CD4-positive, alpha-beta T cell treated with Interleukin-17A for 4 hours (primary cell): ENCODE measurements at places on chromosomes 5 and 9.
A peak's percentile ranks its signal among the peaks of the same experiment; 100 is the strongest.

DNA sequence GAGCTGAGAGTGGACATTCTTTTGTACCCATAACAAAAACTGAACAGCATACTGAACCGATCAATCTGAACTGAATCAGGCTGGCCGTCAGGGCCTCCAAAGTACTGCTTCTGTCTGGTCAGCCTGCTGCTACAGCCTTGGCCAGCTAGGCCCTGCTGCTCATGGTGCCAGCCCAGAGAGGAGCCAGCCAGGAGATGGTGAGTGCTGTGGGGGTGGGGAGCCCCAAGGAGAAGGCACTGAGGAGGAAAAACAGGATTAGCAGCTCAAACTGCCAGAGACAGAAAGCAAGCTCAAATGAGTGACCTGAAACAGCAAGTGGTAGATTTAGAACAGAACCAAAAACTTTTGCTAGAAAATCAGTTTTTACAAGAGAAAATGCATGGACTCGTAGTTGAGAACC lies 23.9 kb downstream of the SRP19 start:
- DNase-seq, result no peak

- no peak for DNase-seq
Measured at GRCh38 chr9:14907696-14908095, 2.5 kb downstream of the FREM1 start.

DNA sequence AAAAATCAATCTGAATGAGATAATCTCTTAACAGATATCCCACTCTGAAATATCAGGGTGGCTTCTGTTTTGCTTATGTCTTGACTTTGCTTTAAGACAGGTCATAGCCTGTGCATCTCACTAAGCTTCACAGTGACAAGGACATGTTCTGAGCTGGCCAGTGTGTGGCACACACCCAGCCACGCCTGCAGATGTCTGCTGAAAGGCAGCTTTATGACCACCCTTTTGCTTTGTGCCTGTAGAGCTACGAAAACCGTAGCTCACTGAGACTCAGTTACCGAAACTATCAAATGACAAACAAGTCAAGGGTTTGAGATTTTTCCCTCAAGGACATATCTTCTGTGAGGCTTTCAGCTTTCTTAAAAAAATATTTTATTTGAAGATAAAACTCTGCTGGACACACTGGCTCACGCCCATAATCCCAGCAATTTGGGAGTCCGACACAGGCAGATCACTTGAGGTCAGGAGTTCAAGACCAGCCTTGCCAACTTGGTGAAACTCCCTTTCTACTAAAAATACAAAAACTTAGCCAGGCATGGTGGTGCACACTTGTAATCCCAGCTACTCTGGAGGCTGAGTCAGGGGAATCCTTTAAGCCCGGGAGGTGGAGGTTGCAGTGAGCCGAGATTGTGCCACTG lies 233.2 kb downstream of the SPATA31A1 start:
- DNase-seq, result no peak

DNA sequence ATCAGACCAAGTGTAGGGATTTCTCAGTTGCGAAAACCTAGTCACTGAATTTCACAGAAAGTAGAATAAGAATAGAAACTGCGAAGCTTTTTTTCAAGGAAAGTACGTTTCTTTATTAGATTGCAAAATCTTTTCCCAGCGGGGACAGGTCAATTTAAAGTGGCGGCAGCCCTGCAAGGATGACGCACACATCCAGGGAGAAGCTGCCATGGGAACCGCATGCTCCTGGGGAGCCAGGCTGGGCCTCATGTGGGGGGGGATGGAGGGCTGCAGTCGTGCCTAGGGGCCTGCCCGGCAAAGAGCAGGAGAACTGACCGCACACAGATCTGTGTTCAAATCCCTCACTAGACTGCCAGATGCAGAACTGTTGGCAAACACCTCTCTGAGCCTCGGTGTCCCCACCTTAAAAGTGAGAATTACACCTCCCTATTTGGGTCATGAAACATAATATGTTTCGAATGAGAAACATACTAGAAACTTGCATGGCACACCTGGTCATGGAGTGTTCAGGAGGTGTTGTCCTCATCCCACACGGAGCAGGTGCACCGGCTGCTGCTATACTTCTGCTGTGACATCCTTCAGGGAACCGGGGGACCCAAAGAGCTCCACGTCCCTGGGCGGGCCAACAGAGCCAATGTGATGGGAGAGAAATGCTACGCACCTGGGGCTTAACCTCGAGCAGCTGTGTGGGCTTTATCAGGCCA lies 127.8 kb upstream of the PHYKPL start:
- no peak for DNase-seq

DNA sequence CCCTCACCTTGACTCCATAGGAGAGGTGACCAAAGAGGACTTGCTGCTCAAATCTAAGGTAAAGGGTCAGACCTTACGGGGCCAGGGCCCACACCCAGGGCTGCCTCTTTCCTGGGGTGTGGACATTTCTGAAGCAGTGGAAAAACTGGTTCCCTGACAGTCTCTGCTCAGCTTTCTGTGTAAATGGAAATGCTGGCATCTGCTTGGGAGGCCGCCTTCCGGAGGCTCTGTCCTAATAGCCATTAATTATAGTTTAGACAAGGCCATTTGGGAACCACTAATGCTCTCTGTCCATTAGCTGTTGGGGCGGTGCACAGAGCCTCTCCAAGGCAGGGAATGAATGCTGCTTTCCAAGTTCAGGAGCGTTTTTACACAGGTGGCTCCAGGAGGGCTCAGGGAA lies 17.3 kb downstream of the USP20 start:
- DNase-seq, result no peak

DNA sequence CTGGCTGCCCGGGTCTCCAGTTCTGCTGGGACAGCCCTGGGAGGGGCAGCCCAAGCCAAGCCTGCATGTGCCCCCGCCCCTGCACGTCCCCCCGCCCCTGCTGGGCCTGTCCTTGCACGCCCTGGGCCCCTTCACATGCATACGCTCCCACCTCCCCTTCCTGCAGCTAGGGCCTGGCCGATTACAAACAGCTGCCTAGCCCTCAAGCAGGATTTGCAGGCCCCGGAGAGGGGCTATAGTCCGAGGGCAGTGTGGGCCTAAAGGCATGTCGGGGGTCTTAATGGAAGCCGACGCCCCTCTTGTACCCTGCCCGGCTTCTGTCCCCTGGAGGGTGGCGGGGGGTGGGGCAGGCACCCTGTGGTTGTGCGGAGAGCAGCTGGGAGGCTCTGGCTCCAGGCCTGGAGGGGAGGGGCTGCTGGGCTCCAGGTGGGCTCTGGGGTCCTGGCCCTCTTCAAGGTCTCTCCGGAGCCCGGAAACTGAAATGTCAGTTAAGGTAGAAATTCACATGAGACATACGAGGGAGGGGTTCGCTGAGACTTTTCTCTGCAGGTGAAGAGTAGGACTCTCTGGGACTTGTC lies 16.9 kb downstream of the COL5A1 start:
- no peak for DNase-seq

GRCh38 chr5:148839960-148840359 lies 13.5 kb downstream of the ADRB2 start:
- DNase-seq, result no peak

GRCh38 chr9:115691693-115692092 lies 461.9 kb upstream of the PAPPA start:
- DNase-seq, result no peak

DNA sequence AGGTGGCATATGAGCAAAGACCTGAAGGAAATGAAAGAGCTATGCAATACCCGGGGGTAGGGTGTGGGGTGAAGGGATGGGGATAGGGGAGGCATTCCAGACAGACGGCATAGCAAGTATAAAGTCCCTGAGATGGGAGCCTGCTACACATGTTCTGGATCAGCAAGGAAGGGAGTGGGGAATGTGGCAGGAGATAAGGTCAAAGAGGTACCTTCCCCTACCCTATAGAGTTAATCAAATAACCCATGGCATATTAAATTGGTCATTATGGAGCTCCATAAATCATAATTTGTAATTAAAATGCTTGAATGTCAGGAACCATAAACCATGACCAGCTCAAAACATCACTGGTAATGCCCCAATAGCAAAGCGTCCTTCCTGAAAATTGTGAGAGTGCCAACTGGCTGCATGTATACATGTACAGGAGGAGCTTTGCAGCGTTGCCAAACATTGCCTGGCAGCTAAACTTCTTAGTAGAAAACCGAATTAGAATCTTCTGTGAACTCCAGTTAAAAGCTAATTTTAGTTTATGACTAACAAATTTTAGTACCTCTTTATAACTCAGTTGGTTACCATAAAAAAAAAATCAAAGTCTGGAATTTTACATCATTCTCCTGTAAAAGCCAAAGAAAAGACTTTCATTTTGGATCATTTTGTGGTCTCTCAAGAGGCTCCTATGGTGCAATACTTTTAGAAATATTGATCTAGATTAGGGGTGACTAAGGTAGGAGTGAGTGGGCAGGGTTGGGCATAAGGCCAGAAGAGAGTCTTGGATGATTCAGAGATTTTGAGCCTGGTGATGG lies 4.7 kb downstream of the DNAI1 start:
- DNase-seq, result no peak

GRCh38 chr5:154046486-154046885 lies 7.7 kb downstream of the MFAP3 start:
- no peak for DNase-seq

DNA sequence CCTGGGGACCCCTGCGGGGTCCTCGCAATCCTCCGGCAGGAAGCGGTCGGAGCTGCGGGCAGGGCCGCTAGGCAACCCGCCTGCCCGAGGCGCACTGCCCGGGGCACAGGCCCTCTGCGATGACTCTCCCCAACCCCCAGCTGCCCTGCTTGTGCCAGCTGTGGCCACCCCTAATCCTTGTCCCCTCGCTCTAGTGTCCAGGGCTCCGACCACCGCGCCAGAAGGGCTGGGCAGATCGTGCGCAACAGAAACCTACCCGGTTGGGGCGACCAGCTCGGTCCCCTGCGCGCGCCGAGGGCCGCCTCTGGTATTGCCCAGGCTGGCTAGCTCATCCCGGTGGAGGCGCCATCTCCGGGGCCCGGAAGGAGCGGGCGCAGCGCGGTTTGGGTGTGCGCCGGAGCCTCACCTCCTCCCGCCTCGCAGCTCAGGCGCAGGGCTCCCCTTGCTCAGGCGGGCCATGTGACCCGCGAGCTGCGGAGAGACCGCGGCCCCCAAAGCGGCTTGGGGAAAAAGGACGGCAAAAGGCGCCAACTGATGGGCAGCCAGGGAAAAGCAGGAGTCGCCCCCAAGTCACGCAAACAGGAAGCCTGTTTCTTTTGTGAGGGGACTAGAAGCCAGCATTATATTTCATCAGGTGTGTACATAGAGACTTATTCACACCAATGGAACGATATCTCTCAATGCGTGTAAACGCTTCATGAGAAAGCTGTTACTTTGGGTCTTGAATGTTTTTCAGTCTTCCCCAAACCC lies 46.8 kb upstream of the RNF20 start:
- no peak for DNase-seq

DNA sequence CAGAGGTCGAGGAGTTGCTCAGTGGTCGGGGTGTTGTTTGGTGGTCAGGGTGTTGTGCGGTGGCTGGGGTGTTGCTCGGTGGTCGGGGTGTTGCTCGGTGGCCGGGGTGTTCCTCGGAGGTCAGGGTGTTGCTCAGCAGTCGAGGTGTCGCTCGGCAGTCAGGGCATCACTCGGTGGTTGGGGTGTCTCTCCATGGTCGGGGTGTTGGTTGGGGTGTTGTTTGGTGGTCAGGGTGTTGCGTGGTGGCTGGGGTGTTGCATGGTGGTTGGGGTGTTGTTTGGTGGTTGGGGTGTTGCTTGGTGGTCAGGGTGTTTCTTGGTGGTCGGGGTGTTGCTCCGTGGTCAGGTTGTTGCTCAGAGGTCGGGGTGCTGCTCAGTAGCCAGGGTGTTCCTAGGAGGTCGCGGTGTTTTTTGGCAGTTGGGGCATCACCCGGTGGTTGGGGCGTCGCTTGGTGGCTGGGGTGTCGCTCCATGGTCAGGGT lies 11.0 kb upstream of the GPSM1 start:
- no peak for DNase-seq

GRCh38 chr9:5510360-5510931 lies at the start of gene PDCD1LG2:
TSS of gene PDCD1LG2 (plus strand) at chr9:5510531. CDS start at chr9:5522547, 12,016 bp downstream.
- peak; percentile 27 for DNase-seq

DNA sequence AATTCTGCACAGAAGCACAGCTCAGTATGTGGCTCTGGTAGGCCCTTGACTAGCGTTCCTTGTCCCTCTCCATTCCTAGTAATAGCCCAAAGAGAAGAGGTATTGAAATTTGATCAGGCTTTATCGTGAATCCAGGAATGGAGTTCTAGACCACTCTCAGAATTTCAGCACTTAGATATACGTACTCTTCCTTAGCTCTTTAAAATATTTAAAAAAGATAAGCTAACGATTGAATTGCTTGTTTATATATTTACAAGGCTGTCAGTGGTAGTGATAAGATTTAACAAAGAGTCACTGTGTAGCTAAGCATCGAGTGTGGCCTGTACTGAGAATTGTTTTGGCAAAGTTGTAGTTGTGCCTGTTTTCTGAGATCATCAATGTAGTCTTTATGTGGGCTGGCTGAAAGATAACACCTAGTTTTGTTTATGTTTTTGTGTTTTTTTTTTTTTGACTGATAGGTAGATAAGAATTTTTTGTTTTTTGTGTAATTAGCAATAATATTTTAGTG lies 2.5 kb downstream of the KIAA1958 start:
- no peak for DNase-seq

DNA sequence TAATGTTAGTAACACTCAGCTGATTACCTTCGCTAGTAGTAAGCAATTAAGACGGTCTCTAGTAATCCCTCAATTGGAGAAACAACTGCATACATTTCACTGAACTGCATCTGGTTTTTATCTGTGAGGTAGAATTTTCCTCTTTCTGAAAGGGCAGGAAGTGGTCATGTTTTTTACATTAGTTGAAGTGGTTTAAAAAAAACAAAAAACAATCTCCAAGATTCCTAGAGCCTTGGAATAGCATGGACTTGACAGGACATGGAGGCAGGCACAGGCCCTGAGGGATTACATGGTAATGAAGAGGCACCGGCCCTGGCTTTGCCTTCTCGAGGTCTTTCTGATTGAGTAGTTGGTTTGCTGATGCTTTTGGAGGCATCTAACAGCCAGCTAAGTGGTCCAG lies 25.8 kb downstream of the THBS4 start:
- no peak for DNase-seq

GRCh38 chr9:83794051-83794450 lies 23.5 kb downstream of the GKAP1 start:
- DNase-seq, result no peak

DNA sequence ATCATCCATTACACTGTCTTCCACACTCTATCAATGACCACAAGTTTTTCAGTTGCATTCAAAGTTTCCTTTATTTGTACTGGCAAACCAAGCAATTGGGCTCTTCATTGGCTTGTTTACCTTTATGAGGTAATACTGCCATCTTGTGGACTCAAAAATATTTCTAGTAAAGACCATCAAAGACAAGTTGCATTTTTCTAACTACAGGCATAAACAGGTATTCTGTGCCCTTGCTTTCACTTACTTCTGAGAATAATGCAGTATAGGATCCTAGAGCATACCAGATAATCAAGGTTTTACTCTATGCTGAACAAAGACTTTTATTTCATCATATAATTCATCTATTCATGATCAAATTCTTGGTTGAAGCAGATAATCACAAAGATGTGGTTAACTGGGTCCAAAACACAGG lies 173.7 kb upstream of the POU5F2 start:
- DNase-seq, result no peak

- no peak for DNase-seq
Measured at GRCh38 chr9:86577420-86578333, 223.5 kb upstream of the TUT7 start.

DNA sequence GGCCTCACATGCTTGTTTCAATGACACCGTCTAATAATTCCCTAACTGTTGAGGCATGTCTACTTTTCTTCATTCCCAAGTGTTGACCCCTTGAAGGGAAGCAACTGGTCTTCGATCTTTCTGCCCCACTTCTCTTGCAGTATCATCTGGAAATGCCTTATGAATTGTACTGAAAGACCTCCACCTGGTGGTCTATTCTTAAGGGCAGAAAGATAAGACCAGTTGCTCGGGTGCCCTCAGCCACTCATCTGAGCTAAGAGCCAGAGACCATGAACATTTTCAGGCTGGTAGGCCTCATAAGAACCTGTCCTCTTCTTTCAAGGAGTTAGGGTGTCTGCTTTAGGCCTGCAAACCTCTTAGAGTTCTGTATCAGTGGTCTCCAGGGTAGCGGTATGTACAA lies 542.5 kb downstream of the CTNND2 start:
- DNase-seq, result no peak
